Stimulated activated memory B cell treated with anti-CD40 and anti-IgM and Interleukin-4, amounts not matched to agents 10 μg/mL and 1 μg/mL and 100 μg/mL, for 72 hours (primary cell): ENCODE measurements at places on chromosomes 7 and 10.

DNA sequence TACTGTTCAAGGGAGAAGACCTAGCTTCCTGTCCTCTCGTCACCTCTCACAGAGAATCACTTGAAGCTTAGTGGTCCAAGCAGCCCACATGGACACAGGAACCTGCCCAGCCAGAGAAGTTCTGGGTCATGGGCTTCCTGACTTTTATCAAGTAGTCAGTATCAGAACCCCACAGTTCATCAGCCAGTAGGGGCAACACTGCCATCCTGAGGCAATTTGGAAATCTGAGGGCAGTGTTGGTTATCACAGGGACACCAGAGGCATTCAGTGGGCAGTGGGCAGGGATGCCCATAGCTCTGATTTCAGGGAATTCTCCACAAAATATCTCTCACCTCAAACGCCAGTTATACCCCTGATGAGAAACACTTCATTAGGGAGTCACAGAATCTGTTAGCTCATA lies 22.5 kb upstream of the MGAM2 start:
- no peak for ATAC-seq

DNA sequence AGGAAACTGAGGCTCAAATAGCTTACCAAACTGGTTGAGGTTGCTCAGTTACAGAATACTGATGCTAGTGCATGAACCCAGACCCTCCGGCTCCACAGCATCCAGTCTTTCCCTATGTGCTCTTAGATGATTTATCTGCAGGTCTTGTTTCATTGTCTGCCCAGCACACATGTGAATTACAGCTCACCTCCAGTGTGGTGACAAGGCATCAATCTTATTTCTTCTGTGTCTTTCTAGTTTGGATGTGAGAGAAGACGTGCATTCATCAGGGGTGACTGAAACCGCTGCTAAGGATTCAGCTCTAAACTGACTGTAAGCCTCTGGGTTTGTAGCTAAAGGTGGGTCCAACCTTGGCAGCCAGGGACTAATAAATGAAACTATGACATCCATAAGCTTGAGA lies 123.8 kb downstream of the SH2D4B start:
- no peak for ATAC-seq

- peak; percentile 93 for ATAC-seq
Observed at GRCh38 chr7:108294595-108294994, 161.6 kb downstream of the NRCAM start.

- no peak for ATAC-seq
Observed at GRCh38 chr10:49734676-49735075, 27.4 kb downstream of the OGDHL start.

- peak; percentile 77 for ATAC-seq
Observed at GRCh38 chr7:130943336-130943901, 209.4 kb upstream of the KLF14 start.

DNA sequence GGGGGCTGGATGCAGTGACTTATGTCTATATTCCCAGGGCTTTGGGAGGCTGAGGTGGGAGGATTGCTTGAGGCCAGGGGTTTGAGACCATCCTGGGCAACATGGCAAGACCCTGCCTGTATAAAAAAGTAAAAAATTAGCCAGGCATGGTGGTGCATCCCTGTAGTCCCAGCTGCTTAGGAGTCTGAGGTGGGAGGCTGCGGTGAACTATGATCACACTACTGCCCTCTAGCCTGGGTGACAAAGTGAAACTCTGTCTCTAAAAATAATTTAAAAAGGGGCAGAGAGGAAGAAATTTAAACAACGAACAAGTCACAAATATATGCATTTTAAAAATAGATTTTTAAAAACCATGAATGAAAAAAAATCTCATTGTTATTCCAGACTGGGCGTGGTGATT lies 46.2 kb upstream of the FEZF1 start:
- ATAC-seq, result no peak

- no peak for ATAC-seq
Observed at GRCh38 chr7:131196803-131197202, 130.9 kb upstream of the MKLN1 start.

- ATAC-seq, result no peak
Observed at GRCh38 chr7:122727759-122728158, 25.0 kb upstream of the RNF148 start.

DNA sequence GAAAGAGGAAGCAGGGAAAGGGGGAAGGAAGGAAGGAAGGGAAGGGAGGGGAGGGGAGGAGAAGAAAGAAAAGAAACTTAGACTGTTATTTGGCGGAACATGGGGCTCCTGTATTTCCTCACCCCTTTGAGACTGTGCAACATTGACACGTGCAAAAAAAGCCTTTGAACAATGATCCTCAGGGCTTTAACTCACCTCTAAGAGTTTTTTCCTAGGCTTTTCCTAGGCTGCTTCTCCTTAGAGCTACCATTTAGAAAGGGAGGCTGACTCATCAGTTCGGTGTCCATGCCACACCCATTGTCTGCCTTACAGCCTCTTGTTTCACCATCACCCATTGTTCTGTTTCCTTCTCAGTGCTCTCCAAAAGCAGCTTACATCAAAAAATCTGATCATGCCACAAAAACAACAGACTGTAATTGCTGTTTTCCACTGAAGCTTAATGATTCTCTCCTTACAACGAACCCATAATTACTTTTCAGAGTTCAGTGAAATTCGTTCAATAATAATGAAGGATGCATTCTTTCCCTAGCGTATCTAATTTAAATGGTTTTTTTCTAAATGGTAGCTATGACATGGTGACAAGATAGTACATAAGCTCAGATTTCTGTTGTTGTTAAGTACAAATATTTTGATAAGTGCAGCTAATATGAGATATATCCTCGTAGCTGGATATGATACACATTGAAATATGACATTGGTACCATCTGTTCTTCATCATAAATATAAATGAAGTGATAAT lies 90.8 kb downstream of the PRLHR start:
- no peak for ATAC-seq

GRCh38 chr10:50972591-50972990 lies 87.2 kb upstream of the A1CF start:
- no peak for ATAC-seq
